Activated T-helper 2 cell treated with anti-CD3 and anti-CD28 coated beads, Interferon-gamma antibody, Interleukin-2, Interleukin-4, amounts not matched to agents 10 μg/mL and 5 μg/mL and 100 μg/mL, durations not matched to agents 14 hours and 24 hours and 36 hours (primary cell): ENCODE measurements at places on chromosomes 2 and 18.

DNA sequence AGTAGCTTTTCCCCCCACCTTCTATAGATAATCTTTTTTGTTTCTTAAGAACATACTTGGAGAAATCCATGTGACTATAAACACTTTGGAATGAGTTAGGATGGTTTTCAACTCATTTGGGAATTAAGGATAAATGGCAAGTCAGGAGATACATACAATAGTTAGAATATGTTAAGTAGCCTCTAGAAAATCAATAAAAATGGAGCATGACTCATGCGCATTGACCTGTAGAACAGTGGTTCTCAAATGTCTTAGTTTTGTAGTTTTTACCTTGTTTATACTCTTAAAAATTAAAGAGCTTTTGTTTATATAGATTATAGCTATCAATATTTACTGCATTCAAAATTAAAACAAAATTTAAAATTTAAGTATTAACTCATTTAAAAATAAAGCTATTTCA lies 24.7 kb downstream of the NUP35 start:
- peaks cover 2% of the 10 kb centered on the region for H3K4me1 ChIP-seq
- no peak for DNase-seq

DNA sequence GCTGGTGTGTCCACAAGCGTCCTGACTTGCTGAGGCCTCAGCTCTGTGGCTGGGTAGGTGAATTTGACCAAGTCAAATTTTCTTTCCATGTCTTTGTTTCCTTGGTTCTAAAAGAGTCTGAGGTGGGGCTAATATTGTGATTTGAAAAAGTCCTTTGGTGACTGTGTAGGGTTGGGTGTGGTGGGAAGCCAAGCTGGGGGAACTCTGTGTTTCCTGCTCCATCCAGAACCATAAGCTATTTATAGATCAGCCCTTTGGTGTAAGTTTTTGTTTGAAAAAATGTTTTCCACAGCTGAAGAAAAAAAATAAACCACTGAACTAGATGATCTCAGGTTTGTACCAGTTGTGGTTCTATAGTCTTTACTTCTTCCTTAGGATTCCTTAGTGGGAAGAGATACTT lies 462.7 kb downstream of the TGIF1 start:
- no peak overlapping the region for H3K4me3 ChIP-seq
- no peaks in the 10 kb centered on the region for H3K36me3 ChIP-seq
- DNase-seq = no peak
- peaks cover 2% of the 10 kb centered on the region for H3K27me3 ChIP-seq

- H3K4me1 ChIP-seq = peaks cover 3% of the 10 kb centered on the region
- DNase-seq = no peak
- no peaks in the 10 kb centered on the region for H3K36me3 ChIP-seq
- H3K27me3 ChIP-seq = no peaks in the 10 kb centered on the region
- H3K27ac ChIP-seq = no peak overlapping the region
- no peak overlapping the region for H3K4me3 ChIP-seq
Observed at GRCh38 chr2:205375461-205376448, 306.5 kb upstream of the NRP2 start.

DNA sequence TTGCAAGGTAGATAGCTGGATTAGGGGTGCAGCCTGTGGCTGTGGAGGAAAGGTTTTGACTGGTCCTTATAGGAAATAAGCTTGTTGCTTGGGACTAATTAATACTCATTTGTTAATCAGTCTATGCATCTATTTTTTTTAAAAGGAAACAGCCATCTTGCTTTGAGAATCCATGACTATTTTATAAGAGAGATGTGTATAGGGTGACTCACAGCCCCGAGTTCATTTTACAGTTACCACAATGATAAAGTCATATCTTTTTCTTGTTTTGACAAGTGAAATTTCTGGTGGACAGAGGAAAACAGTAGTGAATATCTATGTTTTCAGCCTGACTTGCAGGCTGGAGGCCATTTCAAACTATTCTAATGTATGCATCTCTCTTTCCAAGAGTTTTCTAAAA lies 193.5 kb upstream of the CCDC68 start:
- no peak overlapping the region for H3K27ac ChIP-seq
- no peaks in the 10 kb centered on the region for H3K27me3 ChIP-seq
- no peaks in the 10 kb centered on the region for H3K36me3 ChIP-seq
- no peak for DNase-seq
- H3K4me1 ChIP-seq = no peaks in the 10 kb centered on the region

- no peaks in the 10 kb centered on the region for H3K4me1 ChIP-seq
- no peak for DNase-seq
- H3K4me3 ChIP-seq = no peak overlapping the region
- no peaks in the 10 kb centered on the region for H3K36me3 ChIP-seq
- H3K27me3 ChIP-seq = no peaks in the 10 kb centered on the region
Observed at GRCh38 chr2:51441786-51442185, 409.9 kb upstream of the NRXN1 start.

DNA sequence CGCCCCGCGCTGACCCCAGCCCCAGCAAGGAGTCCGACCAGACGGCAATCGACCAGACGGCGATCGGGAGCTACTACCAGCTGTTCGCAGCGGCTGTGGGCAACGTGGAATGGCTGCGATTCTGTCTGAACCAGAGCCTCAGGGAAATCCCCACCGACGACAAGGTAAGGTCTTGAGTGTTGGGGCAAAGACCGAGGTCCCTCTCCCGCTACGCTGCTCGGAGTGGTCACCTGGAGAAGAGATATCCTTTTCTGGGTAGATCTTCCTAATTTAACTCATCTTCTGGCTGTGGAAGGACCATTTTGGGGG lies 704 bp downstream of the ANKRD53 start:
- no peak for DNase-seq
- H3K4me3 ChIP-seq = no peak overlapping the region
- no peak overlapping the region for H3K27ac ChIP-seq
- peaks cover 3% of the 10 kb centered on the region for H3K27me3 ChIP-seq
- H3K4me1 ChIP-seq = peaks cover 13% of the 10 kb centered on the region

DNA sequence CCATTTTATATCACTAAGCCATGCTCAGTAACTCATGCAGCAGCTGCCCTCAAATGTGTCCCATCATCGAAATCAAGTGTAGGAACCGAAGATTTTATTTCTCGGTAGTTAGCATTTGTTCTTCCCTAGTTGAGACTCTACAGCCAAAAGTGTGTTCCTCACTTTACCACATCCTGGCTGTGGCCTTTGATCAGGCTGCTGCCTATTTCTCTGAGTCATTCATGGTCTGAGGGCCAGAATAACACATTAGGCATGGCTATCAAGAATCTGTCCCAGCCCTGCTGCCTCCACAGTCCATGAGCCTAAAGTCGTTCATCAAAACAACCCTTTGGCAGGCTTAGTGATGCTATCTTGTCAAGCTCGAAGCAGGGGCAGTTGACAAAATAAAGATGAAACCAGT lies 300.1 kb downstream of the TDRD15 start:
- H3K36me3 ChIP-seq = no peaks in the 10 kb centered on the region
- peaks cover 8% of the 10 kb centered on the region for H3K4me1 ChIP-seq
- H3K27ac ChIP-seq = no peak overlapping the region
- H3K27me3 ChIP-seq = no peaks in the 10 kb centered on the region

GRCh38 chr2:196260546-196260945 lies 89.2 kb upstream of the STK17B start:
- no peak for DNase-seq
- H3K36me3 ChIP-seq = peaks cover 21% of the 10 kb centered on the region
